ENCODE measurements at places on chromosomes 13 and 19. TPM values are rescaled to one million over a fixed set of nuclear protein-coding genes. Genes with fewer than 3 reads are reported as not detected.

- no peak for DNase-seq
- H3K4me1 ChIP-seq: peaks cover 46% of the 10 kb centered on the region
- peak overlapping the region; percentile 95 for H3K4me3 ChIP-seq
- H3K36me3 ChIP-seq: no peaks in the 10 kb centered on the region
- H3K27me3 ChIP-seq: no peaks in the 10 kb centered on the region
Observed at GRCh38 chr19:38316477-38317067, 825 bp upstream of the YIF1B start.

Gene PLPPR3
- total RNA-seq: not detected

- no peak for DNase-seq
- no peaks in the 10 kb centered on the region for H3K4me1 ChIP-seq
- peaks cover 2% of the 10 kb centered on the region for H3K27me3 ChIP-seq
- H3K27ac ChIP-seq: no peak overlapping the region
Observed at GRCh38 chr13:33992881-33993336, 175.0 kb downstream of the RFC3 start.

- no peaks in the 10 kb centered on the region for H3K27me3 ChIP-seq
- H3K4me1 ChIP-seq: no peaks in the 10 kb centered on the region
- H3K36me3 ChIP-seq: no peaks in the 10 kb centered on the region
- no peak for DNase-seq
Observed at GRCh38 chr13:47592256-47592655, 408.8 kb downstream of the SUCLA2 start.

Gene KLK11
- total RNA-seq: not detected

- H3K4me3 ChIP-seq: no peak overlapping the region
- H3K4me1 ChIP-seq: no peaks in the 10 kb centered on the region
- peaks cover 3% of the 10 kb centered on the region for H3K27me3 ChIP-seq
Observed at GRCh38 chr13:73136776-73137175, 78.0 kb downstream of the KLF5 start.

Gene KCNJ14
- total RNA-seq: 1.3 TPM

Gene DGKH
- total RNA-seq: 15.2 TPM

DNA sequence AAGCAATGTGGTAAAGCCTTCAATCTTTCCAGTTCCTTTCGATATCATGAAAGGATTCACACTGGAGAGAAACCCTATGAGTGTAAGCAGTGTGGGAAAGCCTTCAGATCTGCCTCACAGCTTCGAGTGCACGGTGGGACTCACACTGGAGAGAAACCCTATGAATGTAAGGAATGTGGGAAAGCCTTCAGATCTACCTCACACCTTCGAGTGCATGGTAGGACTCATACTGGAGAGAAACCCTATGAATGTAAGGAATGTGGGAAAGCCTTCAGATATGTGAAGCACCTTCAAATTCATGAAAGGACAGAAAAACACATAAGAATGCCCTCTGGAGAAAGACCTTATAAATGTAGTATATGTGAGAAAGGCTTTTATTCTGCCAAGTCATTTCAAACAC is 15.6 kb upstream of the ZNF763 start:
- H3K36me3 ChIP-seq: peaks cover 90% of the 10 kb centered on the region
- no peaks in the 10 kb centered on the region for H3K27me3 ChIP-seq
- DNase-seq: no peak
- H3K4me1 ChIP-seq: no peaks in the 10 kb centered on the region

DNA sequence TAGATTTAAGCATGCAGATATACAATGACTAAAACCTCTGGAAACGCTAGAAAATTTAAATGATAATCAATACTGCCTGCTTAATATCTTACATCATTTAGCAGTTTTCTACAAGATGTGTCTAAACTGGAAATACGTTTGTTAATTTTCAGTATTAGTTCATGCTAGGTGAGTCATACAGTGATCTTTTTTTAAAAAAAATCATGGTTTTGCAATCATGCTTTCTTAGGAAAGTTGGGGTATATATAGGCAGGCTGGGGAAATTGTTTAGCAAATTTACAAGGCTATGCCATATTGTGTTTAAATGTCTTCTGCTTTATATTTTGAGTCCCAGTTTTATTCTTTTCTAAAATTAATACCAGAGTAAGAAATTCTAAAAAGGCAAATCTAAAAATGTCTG is 245.4 kb upstream of the SPRY2 start:
- H3K4me1 ChIP-seq: no peaks in the 10 kb centered on the region
- H3K4me3 ChIP-seq: no peak overlapping the region
- no peaks in the 10 kb centered on the region for H3K27me3 ChIP-seq
- H3K36me3 ChIP-seq: no peaks in the 10 kb centered on the region
- H3K27ac ChIP-seq: no peak overlapping the region
- DNase-seq: no peak

DNA sequence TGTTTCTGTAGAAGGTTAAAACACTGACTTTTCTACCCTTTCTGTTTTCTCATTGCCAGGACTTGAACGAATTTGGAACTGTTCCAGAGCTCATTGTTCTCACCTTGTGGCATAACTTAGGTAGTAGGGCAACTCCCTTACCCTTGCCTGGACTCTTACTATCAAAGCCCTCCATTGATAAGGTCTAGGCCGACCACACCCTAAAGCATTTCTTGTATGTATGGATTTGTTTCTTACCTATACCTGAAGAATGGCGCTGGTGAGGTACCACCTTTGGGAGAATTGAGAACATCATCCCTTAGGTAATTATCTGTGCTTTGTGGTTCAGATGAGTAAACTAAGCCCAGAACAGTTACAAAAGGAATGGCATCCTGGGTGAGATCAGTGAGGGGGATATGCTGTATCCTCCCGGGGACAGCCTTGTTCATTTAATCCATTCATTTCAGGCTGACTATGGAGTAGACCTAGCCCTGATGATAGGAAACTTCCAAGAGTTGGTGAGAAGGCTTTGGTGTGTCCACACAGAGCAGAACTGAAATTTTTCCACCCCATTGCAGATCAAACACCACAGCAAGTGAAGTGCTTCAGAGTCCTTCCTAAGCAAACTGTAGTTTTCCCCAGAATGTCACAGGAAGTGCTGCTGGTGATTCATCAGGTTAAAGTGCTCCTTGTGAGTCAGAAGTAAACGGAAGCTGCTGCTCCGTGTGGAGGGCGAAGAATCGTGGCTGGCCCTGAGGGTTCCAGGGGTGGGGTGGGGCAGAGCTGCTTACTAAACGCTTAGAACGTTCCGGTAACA is 113.0 kb downstream of the TEX26 start:
- peak overlapping the region; percentile 87 for H3K27ac ChIP-seq
- DNase-seq: peak; percentile 86
- peaks cover 17% of the 10 kb centered on the region for H3K27me3 ChIP-seq
- H3K4me1 ChIP-seq: peaks cover 35% of the 10 kb centered on the region

DNA sequence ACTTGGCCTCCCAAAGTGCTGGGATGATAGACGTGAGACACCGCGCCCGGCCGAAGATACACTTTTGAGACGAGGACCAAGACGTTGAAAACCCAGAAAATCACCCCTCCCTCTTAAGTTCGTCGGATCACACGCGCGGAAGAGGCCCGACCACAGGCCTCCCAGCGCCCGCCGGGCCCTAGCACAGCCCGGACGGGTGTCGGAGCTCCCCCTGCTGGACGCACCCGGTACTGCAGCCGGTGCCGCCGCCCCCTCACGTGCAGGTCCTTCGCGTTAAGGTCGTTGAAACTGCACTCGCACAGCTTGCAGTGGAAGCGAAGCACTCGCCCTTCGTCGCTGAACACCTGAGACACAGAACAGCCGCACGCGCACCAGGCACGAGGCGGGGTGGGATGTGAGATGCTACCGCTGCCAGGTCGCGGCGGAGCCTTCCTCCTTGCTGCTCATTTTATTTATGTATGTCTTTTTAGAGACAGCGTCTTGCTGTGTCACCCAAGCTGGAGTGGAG is 35.7 kb upstream of the MATK start:
- H3K4me3 ChIP-seq: no peak overlapping the region
- H3K27me3 ChIP-seq: no peaks in the 10 kb centered on the region
- H3K27ac ChIP-seq: peak overlapping the region; percentile 67

Gene NDFIP2
- total RNA-seq: 67.4 TPM

DNA sequence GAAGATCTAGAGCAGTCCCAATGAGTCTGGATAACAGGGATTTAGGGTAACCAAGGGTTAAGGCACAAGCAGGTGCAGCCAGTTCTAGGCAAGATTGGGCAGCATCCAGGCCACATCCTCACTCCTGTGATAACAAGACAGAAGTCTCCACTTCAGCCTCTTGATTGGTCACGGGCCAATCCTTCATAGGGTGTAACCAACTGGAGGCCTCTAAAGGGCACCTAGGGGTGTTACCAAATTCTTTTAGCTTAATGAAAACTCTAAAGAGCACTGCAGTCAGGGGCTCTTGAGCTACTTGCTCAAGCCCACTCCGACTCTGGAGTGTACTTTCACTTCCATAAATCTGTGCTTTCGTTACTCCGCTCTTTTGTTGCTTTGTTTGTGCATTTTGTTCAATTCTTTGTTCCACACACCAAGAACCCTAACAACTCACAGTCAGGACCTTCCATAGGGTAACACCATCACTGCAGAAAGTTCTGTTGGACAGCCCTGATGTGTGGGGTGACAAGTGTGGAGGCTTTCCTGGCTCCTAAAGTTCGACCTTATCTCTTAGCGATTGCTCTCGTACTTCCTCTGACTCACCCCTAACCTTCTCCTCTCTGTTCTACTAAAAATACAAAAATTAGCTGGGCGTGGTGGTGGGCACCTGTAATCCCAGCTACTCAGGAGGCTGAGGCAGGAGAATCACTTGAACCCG is 36.1 kb downstream of the ZSWIM9 start:
- H3K4me1 ChIP-seq: peaks cover 38% of the 10 kb centered on the region
- DNase-seq: peak; percentile 19
- H3K36me3 ChIP-seq: peaks cover 29% of the 10 kb centered on the region
- no peak overlapping the region for H3K4me3 ChIP-seq
- H3K27ac ChIP-seq: peak overlapping the region; percentile 84
- no peaks in the 10 kb centered on the region for H3K27me3 ChIP-seq

DNA sequence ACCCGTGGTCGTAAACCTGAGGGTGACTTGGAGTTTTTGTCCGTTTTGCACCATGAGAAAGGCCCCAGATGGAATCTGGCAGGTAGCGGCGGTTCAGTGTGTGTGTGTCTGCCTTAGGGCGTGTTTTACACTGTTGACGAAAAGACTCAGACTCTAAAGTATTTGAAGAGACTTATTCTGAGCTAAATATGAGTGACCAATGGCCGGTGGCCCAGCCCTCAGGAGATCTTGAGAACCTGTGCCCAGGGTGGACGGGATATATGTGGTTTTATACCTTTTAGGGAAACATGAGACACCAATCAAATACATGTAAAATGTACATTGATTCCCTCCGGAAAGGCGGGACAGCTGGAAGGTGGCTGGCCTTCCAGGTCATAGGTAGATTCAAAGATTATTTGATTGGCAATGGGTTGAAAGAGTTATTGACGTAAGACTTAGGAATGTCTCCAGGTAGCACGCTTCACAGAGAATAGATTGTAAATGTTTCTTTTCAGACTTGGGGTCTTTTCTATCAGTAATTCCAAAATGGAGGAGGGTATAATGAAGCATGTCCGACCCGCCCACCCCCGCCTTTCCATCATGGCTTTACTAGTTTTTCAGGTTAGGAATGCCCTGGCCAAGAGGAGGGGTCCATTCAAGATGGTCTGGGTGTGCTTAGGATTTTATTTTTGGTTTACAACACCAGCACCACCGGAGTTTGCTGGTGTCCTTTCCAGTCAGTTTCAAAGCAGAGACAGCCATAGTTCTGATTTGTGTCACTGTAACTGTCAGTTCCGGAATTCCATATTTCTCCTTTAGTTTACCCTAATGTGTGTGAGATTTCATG is 1.0 kb upstream of the ZNF529 start:
- H3K27ac ChIP-seq: peak overlapping the region; percentile 95
- H3K36me3 ChIP-seq: peaks cover 73% of the 10 kb centered on the region
- H3K4me1 ChIP-seq: peaks cover 25% of the 10 kb centered on the region
- DNase-seq: peak; percentile 30
- H3K27me3 ChIP-seq: no peaks in the 10 kb centered on the region

- peak; percentile 70 for DNase-seq
- H3K4me1 ChIP-seq: peaks cover 22% of the 10 kb centered on the region
- peak within 1 kb of the TSS; percentile 46 for H3K27ac ChIP-seq
- peaks cover 7% of the 10 kb centered on the region for H3K27me3 ChIP-seq
- no peaks in the 10 kb centered on the region for H3K36me3 ChIP-seq
Observed at GRCh38 chr13:51861723-51862300, at the start of gene CCDC70. Gene CCDC70, plus strand, starts transcription at chr13:51861969. Its CDS starts 3,443 bp downstream, at chr13:51865412.

- peaks cover 50% of the 10 kb centered on the region for H3K36me3 ChIP-seq
- H3K4me3 ChIP-seq: peak within 1 kb of the TSS; percentile 98
- H3K27ac ChIP-seq: peak within 1 kb of the TSS; percentile 98
- peaks cover 46% of the 10 kb centered on the region for H3K4me1 ChIP-seq
Observed at GRCh38 chr19:51368366-51369282, at the start of gene CLDND2. Gene CLDND2, minus strand, starts transcription at chr19:51369003. Its CDS starts 426 bp downstream, at chr19:51368577.

GRCh38 chr13:24110011-24110410 is 50.5 kb upstream of the SPATA13 start:
- no peaks in the 10 kb centered on the region for H3K36me3 ChIP-seq
- H3K4me1 ChIP-seq: no peaks in the 10 kb centered on the region
- no peak for DNase-seq

GRCh38 chr19:31803835-31804446 is 454.7 kb upstream of the TSHZ3 start:
- DNase-seq: no peak
- no peaks in the 10 kb centered on the region for H3K27me3 ChIP-seq
- no peak overlapping the region for H3K27ac ChIP-seq
- H3K4me3 ChIP-seq: no peak overlapping the region
- H3K36me3 ChIP-seq: no peaks in the 10 kb centered on the region
- no peaks in the 10 kb centered on the region for H3K4me1 ChIP-seq

Measured in activated CD8-positive, alpha-beta T cell treated with anti-CD3 and anti-CD28 coated beads for 36 hours (primary cell).